ENCODE measurements at places on chromosomes 7 and 10. TPM values are rescaled to one million over a fixed set of nuclear protein-coding genes. Genes with fewer than 3 reads are reported as not detected.

Gene ANKIB1
- 33.7 TPM for total RNA-seq

Gene CLRN3
- total RNA-seq, result not detected

Gene PNLIPRP2
- total RNA-seq, result not detected

Gene MICALL2
- 26.2 TPM for total RNA-seq

Gene TMEM140
- 6.9 TPM for total RNA-seq

Gene MRC1
- not detected for total RNA-seq

Gene GDF10
- not detected for total RNA-seq

Gene ZNF92
- 2.0 TPM for total RNA-seq

Gene LRRC72
- total RNA-seq, result not detected

Gene MYO3A
- not detected for total RNA-seq

Gene TMEM225B
- not detected for total RNA-seq

Gene IL6
- total RNA-seq, result 9.5 TPM

Gene AMPH
- under 0.01 TPM for total RNA-seq

Gene EVX1
- total RNA-seq, result not detected

Gene EGR2
- not detected for total RNA-seq

Gene AKR1C8
- not detected for total RNA-seq

Gene CARD11
- 3.9 TPM for total RNA-seq

Gene ERVW-1
- not detected for total RNA-seq

Gene DGKB
- 0.89 TPM for total RNA-seq

Measured in myometrial cell (primary cell).